ENCODE measurements at places on chromosomes 12 and 14.

- DNase-seq = no peak
Observed at GRCh38 chr12:55829967-55830600, 697 bp upstream of the DNAJC14 start.

DNA sequence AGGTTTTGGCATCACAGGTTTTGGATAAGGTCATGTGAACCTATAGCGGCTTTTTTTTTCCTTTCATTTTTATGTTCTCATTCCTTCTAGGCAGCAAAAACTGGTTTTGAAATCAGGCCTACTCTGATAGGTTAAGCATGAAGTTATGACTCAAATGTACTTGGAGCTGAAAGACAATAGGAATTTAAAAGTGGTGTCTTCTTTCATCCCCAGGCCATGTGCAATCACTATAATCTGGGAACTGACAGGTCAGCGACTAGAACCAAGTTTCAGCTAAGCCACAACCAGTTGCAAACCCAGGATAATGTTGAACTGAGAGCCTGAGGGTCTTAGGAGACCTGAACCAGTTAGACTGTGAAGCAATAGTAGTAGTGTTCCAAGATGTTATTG, 74.3 kb downstream of the ANO6 start:
- DNase-seq = no peak

GRCh38 chr14:78848234-78848820, 678.2 kb downstream of the NRXN3 start:
- no peak for DNase-seq

- DNase-seq = no peak
Observed at GRCh38 chr14:69615121-69615495, 3.7 kb downstream of the SUSD6 start.

- DNase-seq = no peak
Observed at GRCh38 chr14:89399157-89399556, 17.9 kb downstream of the FOXN3 start.

DNA sequence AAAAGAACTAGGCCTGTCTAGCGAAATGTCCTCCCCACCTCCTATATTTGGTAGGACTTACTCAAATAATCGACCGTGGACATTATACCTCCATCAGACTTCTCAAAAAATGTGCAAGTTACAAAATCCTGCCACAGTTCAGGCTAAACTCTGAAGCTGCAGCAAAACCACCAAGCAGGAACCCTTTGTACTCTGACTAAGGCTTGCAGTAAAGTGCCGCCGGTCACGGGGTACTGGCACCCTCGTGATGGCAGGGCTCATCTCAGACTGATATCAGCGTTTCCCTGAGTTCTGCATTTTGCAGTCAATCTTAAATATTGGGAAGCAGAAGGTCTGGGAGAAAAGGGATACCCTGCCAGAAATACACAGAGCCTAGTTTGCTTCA, 17.1 kb downstream of the SLC11A2 start:
- DNase-seq = no peak

- no peak for DNase-seq
Observed at GRCh38 chr12:54032086-54032619, 697 bp upstream of the HOXC5 start.

- DNase-seq = no peak
Observed at GRCh38 chr14:100031506-100032281, 33.5 kb upstream of the EVL start.

DNA sequence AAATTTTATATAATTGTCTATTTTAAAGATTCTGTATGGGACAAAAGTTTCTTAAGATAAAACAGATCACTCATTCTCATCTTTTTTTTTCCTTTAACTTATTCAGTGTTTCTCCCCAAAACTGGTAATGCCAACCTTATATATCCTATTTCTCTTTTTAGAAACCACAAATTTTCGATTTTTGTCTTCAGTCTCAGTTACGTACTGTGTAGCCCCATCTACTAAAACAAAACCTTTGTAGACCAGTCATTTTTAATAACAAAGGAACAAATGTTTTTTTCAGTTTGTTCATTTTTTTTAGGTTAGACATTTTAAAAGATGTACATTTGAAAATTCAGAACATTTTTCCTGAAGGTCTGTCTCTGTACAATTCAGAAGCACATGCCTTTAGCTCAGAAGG, 18.2 kb downstream of the PNMA1 start:
- no peak for DNase-seq

GRCh38 chr12:132158677-132159554, 14.7 kb downstream of the NOC4L start:
- no peak for DNase-seq

GRCh38 chr14:21268617-21269251, 508 bp downstream of the HNRNPC start:
- DNase-seq = no peak

GRCh38 chr12:563787-564298, 99.4 kb downstream of the NINJ2 start:
- no peak for DNase-seq

GRCh38 chr12:9708853-9709252, 24.0 kb downstream of the CLECL1 start:
- no peak for DNase-seq

- no peak for DNase-seq
Observed at GRCh38 chr12:23906329-23906728, 43.1 kb downstream of the SOX5 start.

DNA sequence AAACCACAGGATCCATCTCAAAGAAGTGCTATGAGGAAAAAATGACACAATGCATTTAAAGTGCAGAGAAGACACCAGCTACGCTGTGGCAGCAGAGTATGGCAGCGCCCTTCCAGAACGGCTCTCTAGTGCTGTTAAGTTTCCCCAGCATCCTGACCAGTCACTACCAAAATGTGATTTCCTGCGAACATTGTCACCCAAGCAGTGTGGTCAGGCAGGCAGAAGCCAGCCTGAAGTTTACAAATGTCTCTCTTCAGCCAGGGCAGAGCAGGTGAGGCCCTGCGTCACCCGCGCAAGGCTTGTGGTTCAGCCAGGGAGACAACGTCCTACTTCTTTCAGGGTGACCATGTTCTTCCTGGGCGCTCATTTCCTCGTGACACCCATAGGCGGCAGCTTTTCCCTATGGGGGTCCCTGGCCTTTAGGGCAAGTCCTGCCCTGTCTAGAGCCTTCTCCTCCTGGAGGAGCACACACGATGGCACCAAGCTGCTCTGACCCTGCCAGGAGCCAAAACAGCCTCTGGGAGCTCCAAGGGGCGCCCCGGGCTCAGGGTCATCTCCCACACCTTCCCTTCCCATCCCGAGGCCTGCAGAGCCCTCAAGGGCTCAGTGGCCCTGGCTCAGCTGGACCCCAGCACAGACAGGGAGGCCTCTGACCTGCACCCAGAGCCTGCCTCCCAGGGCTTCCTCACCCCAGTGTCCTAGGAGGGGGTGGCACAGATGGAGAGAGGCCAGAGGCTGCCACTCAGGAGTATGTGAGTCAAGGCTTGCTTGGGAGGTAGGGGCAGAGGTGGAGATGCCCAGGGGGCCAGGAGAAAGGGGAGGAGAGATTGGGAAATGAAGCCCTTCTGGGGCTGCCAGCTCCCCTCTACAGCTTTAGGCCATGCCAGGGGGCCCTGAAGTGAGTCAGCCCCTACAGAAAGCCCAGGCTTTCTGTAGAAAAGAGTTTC, 41.9 kb downstream of the PSMA6 start:
- DNase-seq = no peak

- no peak for DNase-seq
Observed at GRCh38 chr12:99334285-99335056, 313.1 kb upstream of the GARIN6 start.

DNA sequence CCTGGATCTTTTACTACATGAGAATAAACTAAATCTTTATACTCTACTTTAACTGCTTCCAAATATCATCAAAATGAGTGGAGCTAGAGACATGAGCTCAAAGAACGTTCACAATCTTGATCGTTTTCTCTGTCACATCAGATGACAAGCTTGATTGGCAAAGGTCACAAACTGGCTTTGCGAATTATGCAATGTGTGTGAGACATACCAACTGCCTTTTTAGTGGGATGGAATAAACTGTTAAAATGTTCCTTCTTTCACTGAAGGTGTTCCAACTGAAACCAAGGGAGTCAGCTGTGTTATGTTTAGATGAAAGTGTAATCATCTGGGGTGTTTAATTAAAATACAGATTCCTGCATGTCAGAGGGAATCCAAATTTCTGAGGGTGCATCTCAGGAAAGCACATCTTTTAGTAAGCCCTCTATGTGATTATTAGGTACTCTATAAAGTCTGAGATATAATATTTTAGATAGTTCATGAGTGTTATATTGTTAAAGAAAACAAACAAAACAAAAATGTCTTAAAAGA, 21.9 kb downstream of the KITLG start:
- DNase-seq = no peak

- DNase-seq = no peak
Observed at GRCh38 chr12:119615518-119616475, 22.2 kb downstream of the TMEM233 start.

DNA sequence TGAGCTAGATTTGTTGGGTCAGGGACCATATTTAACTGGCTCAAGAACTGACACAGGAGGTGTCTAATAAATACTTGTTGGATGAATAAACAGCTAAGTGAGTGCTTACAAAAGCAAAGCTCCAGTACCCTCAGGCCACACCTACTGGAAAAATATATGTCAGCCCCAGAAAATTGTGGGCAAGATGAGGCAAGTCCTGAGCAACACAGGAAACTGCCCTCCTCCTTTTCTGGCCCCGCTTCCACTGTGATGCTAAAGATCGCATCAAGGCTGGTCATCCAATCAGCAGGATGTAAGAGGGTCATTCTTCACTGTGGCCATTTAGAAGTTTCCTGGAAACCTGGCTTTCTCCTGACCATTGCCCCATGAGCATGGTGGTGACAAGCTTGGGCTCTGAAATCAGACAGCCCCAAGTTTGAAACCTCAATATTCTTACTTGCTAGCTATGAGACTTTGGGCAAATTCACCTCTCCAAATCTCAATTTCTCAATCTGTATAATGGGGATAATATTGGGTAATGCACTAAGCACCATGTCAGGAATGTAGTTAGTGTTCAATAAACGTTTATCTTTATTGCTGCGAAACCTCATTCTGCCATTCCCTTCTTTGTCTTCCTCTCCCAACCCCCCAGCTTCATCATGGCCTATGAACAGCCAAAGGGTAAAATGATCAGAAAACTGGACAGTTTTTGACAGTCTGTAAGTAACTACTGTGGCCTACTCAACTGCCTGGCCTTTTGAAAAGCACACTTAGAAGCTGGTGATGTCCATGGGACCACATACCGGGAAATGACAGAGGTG, 139.3 kb upstream of the PZP start:
- no peak for DNase-seq
